ENCODE measurements at places on chromosomes 13 and 19.

DNA sequence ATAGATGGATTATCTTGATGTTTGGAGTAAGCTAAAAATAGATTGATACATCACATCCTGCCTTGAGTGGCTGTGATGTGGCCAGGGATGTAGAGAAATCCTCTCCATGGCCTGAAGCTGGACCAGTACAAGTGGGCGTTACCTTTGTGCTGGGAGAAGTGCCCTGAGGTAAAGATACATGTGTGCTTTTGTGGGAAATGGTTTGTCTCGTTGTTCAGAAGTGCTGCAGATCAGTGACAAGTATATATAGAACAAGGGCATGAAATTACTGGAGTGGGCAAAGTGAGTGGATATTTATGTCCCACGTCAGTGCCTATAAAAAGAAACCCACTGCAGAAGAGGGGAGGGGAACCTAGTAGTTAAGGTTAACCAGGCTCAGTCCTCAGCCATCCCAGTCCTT, 12.2 kb upstream of the ZNF304 start:
- DNase-seq = no peak

- no peak for DNase-seq
Observed at GRCh38 chr13:31049833-31050232, 111.9 kb downstream of the HSPH1 start.

- no peak for DNase-seq
Observed at GRCh38 chr19:17846146-17846545, 1.6 kb downstream of the JAK3 start.

DNA sequence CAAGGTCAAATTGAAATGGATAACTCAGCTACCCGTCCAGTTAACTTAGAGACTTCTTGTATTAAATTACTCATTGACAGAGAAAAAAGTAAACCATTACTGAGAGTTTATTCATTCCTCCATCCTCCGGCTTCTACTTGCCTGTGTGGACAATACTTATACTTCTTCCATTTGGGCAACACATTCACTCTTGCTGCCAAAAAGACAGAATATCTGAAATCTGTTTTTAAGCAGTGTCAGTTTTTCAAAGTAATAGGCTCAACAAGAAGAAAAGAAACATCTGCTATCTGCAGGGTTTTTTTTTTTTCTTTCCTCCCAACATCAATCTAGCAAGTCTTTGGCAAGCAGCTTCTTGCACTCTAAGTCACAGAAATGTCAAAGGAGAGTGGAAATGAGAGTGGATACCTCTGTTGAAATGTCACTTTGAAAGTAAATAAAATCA, 1142.8 kb downstream of the PCDH9 start:
- DNase-seq = no peak

DNA sequence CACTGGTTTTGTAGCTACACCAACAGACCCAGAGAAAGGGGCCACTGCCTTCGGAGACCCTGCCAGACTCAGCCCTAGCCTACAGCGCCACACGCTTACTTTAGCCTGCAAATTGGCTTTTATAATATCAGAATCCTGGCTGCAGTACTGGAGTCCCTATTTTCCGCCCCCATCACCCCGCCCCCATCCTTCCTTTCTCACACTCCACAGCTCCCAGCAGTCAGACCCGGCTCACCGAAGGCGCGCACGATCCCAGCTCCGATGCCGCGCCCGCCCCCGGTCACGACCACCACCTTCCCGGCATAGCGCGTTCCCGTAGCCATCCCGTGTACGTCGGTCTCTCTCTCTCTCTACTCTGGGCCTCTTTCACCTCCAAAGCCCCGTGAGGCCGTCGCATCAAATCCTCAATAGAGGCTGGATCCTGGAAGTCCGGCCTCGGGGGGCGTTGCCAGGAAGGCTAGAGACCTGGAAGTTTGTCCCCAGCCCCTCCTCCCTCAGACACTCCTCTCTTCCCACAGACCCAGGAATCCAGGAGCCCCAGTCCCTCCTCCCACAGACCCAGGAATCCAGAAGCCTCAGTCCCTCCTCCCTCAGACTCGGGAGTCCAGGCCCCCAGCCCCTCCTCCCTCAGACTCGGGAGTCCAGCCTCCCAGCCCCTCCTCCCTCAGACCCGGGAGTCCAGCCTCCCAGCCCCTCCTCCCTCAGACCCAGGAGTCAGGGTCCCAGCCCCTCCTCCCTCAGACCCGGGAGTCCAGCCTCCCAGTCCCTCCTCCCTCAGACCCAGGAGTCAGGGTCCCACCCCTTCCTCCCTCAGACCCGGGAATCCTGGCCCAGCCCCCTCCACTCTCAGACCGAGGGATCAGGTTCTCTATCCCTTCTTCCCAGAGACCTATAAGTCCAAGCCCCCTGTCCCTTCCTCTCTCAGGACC, at the start of gene HSD17B14:
Gene HSD17B14 (minus strand): TSS at position 403 of the 929 bp plus-strand sequence. CDS start 80 bp downstream, at position 323.
- DNase-seq = no peak

DNA sequence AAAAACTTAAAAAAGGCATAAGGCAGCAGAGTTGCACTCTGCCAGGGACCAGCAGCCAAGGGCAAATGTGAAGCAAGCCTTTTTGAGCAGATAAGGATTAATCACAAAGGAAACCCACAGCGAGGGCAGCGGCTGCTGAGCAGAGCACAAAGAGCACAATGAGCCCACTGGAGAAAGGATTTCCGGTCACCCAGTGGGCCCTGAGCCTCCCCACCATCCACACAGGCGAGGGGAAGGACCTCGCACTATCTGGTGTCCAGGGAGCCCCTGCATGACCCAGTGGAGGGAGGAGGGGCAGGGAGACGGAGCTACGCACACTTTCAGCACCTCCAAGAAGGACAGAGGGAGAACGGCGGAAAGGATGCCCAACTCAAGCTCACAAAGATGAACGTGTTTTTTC, 40.0 kb downstream of the COL4A1 start:
- no peak for DNase-seq

- no peak for DNase-seq
Observed at GRCh38 chr13:57823704-57824103, 192.2 kb downstream of the PCDH17 start.

DNA sequence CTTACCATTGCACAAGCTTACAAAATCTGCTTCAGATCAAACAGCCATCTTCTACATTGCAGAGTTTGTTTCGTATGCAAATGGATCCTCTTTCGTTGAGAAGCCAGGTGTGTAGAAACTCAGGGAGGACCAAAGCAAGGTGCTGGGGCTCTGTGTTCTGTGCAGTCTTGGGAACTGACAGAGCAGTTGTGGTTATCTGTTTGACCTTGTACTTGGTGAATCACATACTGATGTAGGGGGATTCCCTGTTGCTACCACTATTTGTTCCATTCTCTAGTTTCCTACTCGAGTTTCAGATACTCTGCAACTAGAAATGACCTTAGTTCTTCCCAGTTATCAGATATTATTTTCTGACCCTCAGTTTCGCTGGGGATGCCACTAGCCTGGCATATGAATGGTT, 95.2 kb upstream of the CLDN10 start:
- no peak for DNase-seq

GRCh38 chr13:35787937-35788336, 311.4 kb upstream of the MAB21L1 start:
- no peak for DNase-seq

GRCh38 chr13:49853535-49853934, 61.1 kb upstream of the KPNA3 start:
- DNase-seq = no peak

GRCh38 chr13:45436332-45436731, 18.2 kb upstream of the SLC25A30 start:
- no peak for DNase-seq

DNA sequence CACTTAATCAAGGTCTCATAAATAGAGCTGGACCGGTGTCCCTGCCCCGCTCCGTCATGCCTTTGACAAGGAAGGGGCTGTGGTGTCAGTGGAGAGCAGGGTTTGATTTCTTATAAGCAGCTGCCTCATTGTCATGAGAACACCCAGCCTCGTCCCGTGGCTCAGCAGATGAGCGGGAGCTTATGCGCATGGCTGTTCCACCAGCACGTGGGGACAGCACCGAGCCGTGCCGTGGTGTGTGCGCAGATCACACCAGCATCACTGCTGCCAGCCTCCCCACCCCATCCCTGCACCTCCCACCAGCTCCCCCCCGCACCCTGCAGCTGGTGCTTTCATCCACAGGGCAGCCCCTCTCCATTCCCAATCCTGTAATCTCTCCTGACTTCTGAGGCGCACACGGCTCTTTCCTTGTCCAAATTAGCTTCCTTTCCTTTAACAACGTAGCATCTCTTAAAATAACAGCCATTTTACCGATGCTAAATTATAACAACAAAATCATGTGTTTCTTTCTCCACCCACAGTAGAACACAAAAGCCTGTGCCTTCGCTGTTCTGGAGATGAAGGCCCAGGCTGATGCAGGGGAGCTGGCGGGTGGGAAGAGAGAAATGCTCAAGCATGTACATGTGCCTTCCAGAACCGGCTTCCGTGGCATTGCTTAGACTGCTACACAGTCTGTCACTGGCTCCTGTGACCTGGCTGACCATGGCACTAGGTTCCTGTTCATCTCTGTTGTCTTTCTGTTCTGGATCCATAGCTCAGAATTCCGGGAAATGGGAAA, 96.8 kb downstream of the RAB20 start:
- DNase-seq = no peak

GRCh38 chr19:17711851-17712250, 7.4 kb upstream of the MAP1S start:
- no peak for DNase-seq

DNA sequence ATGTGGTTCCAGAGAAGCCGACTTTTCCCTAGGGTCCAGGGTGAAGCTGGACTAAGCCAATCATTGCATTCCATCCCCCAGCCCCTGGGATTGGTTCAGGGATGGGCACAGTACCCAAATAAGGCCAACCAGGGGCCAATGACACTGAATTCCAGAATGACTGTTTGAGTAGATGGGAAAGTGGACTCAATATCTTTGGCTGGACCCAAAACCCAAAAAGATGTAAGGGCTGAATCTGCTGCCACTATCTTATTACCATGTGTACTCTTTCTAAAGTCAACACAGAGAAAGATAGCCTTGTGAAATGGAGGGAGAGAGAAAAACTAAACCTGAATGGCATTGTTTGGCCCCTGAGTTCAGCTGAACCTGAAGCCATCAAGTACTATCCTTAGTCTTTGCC, 39.2 kb upstream of the TNFSF11 start:
- no peak for DNase-seq

- no peak for DNase-seq
Observed at GRCh38 chr13:94212196-94212595, 267.3 kb downstream of the DCT start.

DNA sequence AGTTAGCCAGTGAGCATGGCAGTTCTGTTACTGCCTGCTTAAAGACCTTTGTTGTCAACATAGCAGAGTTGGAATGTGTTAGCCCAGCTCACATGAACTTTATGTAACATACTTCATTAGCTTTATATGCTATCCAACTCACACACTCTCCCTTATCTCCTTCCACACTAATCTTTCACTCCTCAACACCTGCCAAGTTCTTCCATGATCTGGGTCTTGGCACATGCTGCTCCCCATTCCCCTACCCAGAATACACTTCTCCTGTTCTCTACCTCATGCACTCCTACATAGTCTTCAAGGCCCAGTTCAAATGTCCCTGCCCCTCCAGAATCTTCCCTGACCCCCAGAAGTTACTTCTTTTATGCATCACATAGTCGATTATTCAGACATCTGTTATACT, 179.3 kb downstream of the KATNAL1 start:
- no peak for DNase-seq

- no peak for DNase-seq
Observed at GRCh38 chr19:48627865-48628314, 8.6 kb downstream of the SPHK2 start.

DNA sequence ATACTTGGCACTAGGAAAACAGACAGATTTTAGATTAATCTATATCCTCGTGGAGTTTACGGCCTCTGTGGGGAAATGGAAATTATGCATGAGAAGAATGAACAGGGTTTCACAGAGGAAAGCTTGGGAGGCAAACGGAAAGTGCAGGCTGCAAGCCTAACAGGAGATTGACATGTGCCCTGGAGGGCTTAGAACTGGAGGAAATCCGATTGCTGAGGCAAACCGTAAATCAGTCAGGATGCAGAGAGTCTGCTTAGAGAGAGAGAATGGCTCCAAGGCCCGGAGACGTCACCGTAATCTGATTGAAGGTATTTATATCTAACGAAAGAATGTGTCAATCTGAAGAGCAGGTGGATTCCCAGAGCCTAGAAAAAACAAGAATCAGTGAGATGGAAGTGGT, 143.2 kb downstream of the KATNAL1 start:
- DNase-seq = no peak

GRCh38 chr13:37602733-37603381, 4.3 kb upstream of the POSTN start:
- DNase-seq = no peak

DNA sequence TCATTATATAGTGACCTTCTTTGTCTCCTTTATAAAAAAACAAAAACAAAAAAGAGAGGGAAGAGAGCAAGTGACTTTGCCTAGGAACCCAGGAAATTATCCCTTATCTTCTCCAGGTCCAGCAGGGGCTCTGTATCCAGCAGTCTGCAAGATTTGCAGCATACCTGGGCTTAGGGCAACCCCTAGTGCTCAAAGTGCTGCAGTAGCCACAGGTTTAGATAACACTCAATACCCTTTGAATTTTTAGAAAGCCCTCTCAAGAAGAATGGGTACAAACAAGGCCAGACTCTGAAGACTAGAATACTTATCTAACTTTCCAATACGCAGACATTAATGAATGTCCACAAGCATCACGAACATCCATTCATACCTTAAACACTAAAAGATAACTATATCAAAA, 43.2 kb downstream of the CCNA1 start:
- no peak for DNase-seq

DNA sequence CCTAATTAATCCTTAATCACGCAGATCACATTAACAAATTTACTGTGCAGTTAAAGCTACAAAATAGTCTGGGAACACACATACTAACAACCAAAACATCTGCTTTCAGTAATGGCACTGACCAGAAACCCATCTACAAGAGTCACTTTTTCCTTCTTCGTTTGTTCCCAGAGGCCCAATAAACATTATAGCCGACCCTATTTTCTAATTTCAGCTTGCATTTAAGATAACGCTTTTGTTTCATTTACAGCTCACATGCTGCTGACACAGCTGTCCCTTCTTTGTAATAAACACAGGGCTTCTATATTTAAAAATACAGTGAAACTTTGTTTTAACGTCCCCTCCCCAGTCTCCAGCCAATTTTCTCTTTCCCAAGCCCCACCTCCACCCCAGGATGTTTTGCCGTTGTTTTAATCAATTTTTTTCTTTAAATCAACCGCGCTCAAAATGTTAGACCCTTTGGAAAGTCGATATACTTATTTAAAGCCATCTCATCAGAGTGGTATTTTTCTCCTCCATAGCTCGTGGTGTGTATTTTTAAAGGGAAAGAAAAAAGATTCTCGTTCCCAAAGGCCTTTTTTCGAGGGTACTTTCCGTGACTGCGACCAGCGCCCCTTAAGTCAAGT, 1.7 kb upstream of the WBP4 start:
- DNase-seq = no peak

DNA sequence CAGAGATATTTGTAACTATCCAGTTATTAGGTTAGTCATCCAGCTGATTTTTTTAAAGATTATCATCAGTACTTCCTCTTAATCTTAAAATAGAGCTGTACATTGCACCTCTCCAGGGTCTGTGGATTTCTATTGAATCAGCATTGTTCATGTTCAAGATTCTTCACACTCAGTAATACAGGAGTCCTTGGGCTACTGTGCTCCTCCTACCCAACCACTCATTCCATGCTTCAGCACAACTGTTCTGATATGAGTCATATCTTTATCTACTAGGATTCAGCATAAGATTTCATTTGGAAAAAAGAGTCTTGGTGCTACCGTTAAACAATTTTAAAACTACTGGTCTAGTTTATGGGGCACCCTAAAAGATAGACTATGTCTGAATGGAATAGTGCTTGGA, 357.8 kb downstream of the DCT start:
- DNase-seq = no peak

GRCh38 chr13:48561466-48562235, 28.8 kb upstream of the RCBTB2 start:
- no peak for DNase-seq

GRCh38 chr19:29478578-29479565, 46.9 kb upstream of the VSTM2B start:
- DNase-seq = peak; percentile 18
